ENCODE measurements at places on chromosomes 13 and 19.
A peak's percentile ranks its signal among the peaks of the same experiment; 100 is the strongest.

DNA sequence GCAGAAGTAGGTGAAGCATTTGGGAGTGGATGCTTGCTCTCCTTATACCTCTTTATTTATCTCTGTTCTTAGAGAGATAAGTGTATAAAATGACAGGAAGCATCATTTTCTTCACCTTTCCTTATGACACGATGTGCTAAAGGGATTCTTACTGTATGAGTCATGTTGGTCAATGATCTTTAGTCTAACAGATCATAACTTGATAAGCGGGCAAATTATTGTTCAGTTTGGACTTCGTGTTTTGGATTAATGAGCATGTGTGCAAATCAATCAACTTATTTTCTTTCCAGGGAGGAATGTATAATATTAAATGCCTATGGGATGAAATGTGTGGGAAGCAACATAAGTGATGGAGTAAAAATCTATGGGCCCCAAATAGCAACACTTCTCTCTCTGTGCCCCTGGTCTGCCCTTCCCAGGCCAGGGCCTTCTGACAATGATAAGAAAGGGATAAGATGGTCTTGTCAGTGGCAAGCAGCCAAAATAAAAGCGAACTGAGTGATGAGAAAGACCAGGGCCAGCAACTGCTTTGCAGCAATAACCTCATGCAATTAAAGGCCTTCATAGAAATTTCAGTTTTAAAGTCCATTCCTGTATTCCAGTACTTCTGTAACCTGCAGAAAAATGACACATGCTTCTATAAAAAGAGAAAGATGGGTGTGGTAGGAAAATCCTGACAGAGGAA is 61.4 kb downstream of the SLC10A2 start:
- no peak for DNase-seq

DNA sequence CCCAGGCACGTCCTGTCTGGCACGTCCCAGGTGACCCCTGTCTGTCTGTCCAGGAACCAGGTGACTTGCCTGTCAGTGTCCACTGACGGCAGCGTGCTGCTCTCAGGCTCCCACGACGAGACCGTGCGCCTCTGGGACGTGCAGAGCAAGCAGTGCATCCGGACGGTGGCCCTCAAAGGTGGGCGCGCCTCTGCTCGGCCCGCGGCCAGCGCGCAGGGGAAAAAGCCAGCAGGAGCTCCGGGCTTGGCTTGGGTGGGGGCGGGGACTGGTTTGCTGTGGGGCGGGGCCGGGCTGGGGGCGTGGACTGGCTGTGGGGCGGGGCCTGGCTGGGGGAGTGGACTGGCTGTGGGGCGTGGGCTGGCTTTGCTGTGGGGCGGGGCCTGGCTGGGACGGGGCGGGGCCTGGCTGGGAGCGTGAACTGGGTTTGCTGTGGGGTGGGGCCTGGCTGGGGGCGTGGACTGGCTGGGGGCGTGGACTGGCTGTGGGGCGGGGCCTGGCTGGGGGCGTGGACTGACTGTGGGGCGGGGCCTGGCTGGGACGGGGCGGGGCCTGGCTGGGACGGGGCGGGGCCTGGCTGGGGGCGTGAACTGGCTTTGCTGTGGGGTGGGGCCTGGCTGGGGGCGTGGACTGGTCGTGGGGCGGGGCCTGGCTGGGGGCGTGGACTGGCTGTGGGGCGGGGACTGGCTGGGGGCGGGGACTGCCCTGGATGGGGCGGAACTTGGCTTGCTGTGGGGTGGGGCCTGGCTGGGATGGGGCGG is 7.2 kb downstream of the WDR18 start:
- DNase-seq = peak; percentile 56

DNA sequence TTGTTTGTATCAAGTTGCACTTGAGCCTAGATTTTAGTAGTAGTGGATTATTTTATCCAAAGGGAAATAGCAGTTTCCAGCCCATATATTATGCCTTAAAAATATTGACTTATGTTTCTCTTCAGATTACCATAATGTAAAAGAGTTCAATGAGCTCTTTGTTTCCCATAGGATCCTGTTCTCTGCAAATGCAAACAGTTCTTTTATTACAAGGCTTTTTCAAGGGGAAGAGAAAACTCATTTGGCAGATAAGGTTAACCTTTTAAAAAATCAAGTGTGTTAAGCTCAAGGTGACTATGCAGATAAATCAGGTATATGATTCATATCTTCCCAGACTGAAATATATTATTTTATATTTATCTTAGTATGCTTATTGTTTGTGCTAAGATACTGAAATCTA is 961.2 kb upstream of the SPRY2 start:
- DNase-seq = no peak

- DNase-seq = peak; percentile 96
Measured at GRCh38 chr19:12162882-12163806, at the start of gene ZNF136. TSS of gene ZNF136 (plus strand) at chr19:12163096. CDS start at chr19:12163204, 108 bp downstream.

GRCh38 chr13:30172593-30173302 is 134.6 kb downstream of the KATNAL1 start:
- DNase-seq = no peak

DNA sequence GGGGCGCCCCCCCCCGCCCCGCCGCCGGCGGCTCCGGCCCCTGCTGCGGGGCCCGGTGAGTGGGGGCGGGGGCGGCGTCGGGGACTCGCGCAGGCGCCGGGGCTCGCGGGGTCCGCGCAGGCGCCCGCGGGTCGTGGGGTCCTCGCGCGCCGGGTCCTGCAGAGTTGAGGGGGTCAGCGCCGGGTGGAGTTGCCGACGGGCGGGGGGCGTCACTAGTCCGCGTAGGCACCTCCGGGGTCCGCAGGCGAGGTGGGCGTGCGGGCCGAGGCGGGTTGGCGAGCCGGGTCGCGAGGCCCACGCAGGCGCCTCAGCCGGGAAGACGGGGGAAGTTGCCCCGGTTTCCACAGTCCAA is 365 bp downstream of the PPP6R1 start:
- no peak for DNase-seq

DNA sequence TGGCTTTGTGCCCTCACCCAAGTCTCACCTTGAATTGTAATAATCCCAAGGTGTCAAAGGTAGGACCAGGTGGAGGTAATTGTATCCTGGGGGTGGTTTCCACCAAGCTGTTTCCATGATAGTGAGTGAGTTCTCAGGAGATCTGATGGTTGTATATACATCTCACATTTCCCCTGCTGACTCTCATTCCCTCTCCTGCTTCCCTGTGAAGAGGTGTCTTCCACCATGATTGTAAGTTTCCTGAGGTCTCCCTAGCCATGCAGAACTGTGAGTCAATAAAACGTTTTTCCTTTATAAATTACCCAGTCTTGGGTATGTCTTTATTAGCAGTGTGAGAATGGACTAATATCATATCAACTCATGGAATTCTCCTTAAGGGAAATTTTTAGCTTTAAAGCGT is 302.6 kb downstream of the LIG4 start:
- DNase-seq = no peak

GRCh38 chr19:3985643-3986259 is 488 bp upstream of the EEF2 start:
- DNase-seq = no peak

DNA sequence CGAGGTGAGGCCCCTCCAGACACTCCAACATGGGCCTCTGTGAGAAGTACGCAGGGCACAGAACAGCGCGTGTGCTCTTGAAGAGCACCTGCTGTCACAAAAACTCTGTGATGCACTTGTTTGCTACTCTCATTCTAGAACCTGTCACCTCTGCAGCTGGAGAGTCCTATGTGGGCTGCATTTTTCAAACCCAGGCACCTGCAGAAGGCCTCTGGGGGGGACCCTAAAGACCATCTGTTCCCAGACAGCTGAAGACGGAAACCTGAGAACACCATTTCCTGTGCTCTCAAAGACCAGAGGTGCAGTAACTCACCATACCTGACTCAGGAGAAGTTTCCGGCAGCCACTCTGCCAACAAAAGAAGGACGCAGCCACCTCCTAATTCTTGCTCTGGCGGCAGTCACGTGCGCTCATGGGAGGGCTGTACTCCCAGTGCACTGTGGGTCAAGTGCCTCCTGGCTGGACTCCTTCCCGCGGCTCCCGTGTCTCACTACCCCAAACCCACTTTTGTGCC is 28.1 kb downstream of the RANBP3 start:
- DNase-seq = peak; percentile 71

- DNase-seq = no peak
Measured at GRCh38 chr13:71115301-71115700, 751.7 kb downstream of the DACH1 start.

GRCh38 chr19:5960005-5961001 is 17.6 kb downstream of the RANBP3 start:
- DNase-seq = no peak
